ENCODE measurements at places on chromosomes 16 and 17.

- no peak overlapping the region for H3K4me3 ChIP-seq
- no peaks in the 10 kb centered on the region for H3K4me1 ChIP-seq
- H3K27ac ChIP-seq = no peak overlapping the region
- DNase-seq = no peak
Observed at GRCh38 chr16:47970291-47970931, 185.4 kb downstream of the ABCC12 start.

DNA sequence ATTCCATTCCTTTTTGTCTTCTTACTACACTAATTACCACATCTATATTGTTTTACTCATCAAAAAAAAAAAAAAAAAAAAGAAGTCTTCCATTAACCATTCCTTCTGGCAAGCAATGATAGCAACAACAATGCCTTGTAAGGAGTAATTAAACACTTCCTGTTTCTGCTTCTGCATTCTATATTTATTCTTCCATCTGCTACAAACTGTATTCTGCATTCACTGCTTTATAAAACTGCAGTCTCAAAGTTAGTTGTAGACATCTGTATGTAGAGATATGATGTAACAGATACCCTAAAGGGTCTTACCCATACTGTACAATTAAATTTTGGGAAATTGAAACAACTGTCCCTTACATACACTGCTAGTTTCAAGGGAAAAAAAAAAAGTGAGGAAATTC lies 28.7 kb upstream of the ABCA6 start:
- no peak overlapping the region for H3K27ac ChIP-seq
- no peaks in the 10 kb centered on the region for H3K36me3 ChIP-seq
- no peaks in the 10 kb centered on the region for H3K4me1 ChIP-seq
- H3K4me3 ChIP-seq = no peak overlapping the region
- H3K27me3 ChIP-seq = no peaks in the 10 kb centered on the region

DNA sequence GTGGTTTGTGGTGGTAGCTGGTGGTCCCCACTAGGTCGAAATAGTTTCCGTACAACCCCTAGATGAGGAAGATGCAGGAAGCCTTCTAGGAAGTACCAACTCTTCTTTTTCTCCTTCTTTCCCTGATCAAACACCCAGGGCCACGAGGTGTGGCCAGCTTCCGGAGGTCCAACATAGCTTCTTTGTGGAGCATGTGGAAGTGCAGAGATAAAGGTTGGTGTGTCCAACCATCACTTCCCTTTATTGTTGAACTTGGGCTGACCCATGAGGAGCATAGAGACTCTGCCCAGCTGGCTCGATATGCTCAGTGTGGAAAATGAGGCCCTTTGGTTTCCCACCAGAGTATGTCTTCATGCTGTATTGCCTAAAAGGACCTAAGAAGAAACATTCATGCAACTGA lies 6.3 kb upstream of the RGS9 start:
- H3K4me1 ChIP-seq = peaks cover 10% of the 10 kb centered on the region
- H3K4me3 ChIP-seq = no peak overlapping the region
- H3K36me3 ChIP-seq = no peaks in the 10 kb centered on the region
- peaks cover 15% of the 10 kb centered on the region for H3K27me3 ChIP-seq
- peak overlapping the region; percentile 76 for H3K27ac ChIP-seq

DNA sequence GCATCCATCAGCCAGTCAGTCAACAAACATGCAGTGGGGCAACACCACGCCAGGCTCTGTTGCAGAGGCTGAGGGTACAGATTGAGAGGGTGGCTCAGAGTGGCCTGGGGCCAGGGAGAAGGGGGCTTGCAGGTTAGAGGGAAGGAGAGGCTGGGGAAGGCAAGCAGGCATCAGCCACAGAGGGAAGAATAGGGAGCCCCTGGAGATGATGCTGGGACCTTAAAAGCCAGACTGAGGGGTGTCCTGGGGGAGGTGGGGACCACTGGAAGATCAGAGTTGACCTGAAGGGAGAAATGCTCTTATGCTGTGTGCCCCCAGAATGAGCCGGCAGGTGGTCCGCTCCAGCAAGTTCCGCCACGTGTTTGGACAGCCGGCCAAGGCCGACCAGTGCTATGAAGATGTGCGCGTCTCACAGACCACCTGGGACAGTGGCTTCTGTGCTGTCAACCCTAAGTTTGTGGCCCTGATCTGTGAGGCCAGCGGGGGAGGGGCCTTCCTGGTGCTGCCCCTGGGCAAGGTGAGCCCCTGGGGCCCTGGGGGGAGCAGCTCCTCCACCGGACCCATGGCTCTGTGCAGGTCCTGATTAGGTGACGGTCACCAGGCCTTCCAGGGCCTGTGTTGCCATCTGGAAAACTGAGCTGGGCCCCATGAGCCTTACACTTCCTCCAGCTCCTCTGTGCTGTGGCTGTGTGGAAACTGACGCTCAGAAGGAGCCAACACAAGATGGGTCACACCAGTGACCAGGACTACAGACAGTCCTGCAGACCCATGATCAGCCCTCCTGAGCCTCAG lies 1.7 kb downstream of the CORO1A start:
- no peak overlapping the region for H3K27ac ChIP-seq
- peaks cover 19% of the 10 kb centered on the region for H3K4me1 ChIP-seq
- peaks cover 7% of the 10 kb centered on the region for H3K27me3 ChIP-seq
- DNase-seq = no peak

- H3K4me3 ChIP-seq = no peak overlapping the region
- DNase-seq = peak; percentile 48
- no peaks in the 10 kb centered on the region for H3K27me3 ChIP-seq
- no peak overlapping the region for H3K27ac ChIP-seq
Observed at GRCh38 chr17:81601525-81602120, 35.3 kb downstream of the NPLOC4 start.

DNA sequence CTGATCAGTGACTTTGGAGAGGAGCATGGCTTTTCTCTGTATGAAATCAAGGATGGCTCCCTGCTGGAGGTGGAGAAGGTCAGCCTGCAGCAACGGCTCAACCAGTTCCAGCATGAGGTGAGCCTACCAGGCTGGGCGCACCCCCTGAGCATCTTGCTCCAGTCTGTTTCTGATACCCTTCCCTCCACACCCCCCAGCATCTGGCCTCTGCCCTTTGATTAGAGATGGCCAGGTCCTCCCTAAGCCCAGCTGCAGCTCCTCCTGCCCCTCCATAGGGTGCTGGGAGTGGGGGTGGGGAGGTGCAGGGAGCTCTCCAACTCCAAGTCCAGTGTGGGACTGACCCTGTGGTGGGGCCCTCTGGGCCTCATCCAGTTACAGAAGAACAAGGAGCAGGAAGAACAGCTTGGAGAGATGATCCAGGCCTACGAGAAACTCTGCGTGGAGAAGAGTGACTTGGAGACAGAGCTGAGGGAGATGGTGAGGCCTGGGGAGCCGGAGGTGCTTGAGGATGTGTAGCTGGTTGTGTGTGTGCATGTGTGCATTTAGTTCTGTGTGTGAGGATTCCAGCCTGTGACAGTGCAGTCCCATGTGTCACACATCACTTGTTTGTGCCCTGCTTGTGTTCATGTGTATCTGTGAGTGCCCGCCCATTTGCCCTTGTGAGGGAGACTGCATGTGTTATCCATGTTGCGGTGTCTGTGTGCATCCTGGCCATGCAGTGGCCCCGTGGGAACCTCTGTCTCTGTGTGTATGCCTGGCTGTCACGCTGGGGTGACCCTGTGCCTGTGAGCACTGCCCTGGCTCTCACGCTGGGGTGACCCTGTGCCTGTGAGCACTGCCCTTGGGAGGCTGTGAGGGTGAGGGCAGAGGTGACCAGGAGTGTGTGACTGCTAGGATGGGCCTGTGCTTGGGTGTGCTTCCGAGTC lies 3.0 kb downstream of the TBKBP1 start:
- no peak for DNase-seq
- peaks cover 7% of the 10 kb centered on the region for H3K36me3 ChIP-seq
- no peak overlapping the region for H3K4me3 ChIP-seq
